Right renal pelvis (tissue), 4 donors: ENCODE measurements at places on chromosomes 1 and 21.

GRCh38 chr1:218461351-218461750 is 116.2 kb downstream of the TGFB2 start:
- DNase-seq = no peak

GRCh38 chr1:173249349-173249748 is 42.2 kb upstream of the TNFSF4 start:
- no peak for DNase-seq

GRCh38 chr1:2277741-2278488 is 49.8 kb downstream of the SKI start:
- DNase-seq = no peak

- DNase-seq = no peak
Measured at GRCh38 chr1:181131255-181131941, 42.9 kb downstream of the IER5 start.
